Muscle of back (tissue), 13 donors: ENCODE measurements at places on chromosomes 1 and 21. TPM values are rescaled to one million over a fixed set of nuclear protein-coding genes. Genes with fewer than 3 reads are reported as not detected.

Gene FMO5
- polyA plus RNA-seq = 3.1 TPM

- no peak for DNase-seq
Measured at GRCh38 chr1:43450251-43450941, 3.3 kb downstream of the HYI start.

Gene FOXO6
- 8.6 TPM for polyA plus RNA-seq

DNA sequence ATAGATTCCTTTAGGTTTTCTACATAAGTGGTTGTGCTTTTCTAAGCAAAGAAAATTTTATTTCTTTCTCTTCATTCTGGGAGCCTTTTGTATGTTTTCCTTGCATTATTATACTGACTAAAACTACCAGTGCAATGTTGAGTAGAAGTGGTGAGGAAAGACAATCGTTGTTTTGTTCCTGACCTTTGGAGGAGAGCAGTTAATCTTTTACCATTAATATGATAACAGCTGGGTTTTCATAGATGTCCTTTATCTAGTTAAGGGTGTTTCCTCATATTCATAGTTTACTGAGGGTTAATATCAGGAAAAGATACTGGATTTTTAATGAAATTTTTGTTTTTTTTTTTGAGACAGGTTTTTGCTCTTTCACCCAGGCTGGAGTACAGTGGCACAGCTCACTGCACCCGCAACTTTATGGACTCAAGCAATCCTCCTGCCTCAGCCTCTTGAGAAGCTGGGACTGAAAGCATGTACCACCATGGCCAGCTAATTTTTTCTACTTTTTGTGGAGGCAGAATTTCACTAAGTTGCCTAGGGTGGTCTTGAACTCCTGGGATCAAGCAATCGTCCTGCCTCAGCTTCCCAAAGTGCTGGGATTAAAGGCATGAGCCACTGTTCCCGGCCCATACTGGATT is 9.0 kb upstream of the KCTD3 start:
- no peak for DNase-seq

- DNase-seq = no peak
Measured at GRCh38 chr1:185935360-185935759, 201.2 kb downstream of the HMCN1 start.

- no peak for DNase-seq
Measured at GRCh38 chr21:44556879-44557278, 1.7 kb downstream of the KRTAP10-3 start.

Gene CRYAA
- polyA plus RNA-seq = not detected

Gene MEX3A
- polyA plus RNA-seq = 22.8 TPM

GRCh38 chr1:231679109-231679508 is 52.5 kb downstream of the DISC1 start:
- DNase-seq = no peak

- no peak for DNase-seq
Measured at GRCh38 chr1:164937291-164937690, 378.3 kb downstream of the PBX1 start.
